Activated CD4-positive, alpha-beta T cell treated with anti-CD3 and anti-CD28 coated beads, Interleukin-2, amount 50 U/mL, for 48 hours (primary cell): ENCODE measurements at places on chromosomes 16 and 17.

GRCh38 chr16:69005641-69006355 lies 99.7 kb upstream of the HAS3 start:
- DNase-seq: no peak

GRCh38 chr16:89332902-89333245 lies 115.4 kb downstream of the ZNF778 start:
- DNase-seq: no peak

- DNase-seq: no peak
Observed at GRCh38 chr16:81841722-81842121, 62.6 kb downstream of the PLCG2 start.

GRCh38 chr17:60351012-60351695 lies 40.8 kb downstream of the USP32 start:
- no peak for DNase-seq

GRCh38 chr16:51621610-51622009 lies 470.5 kb upstream of the SALL1 start:
- no peak for DNase-seq

GRCh38 chr17:12665263-12666210 lies at the start of gene MYOCD:
MYOCD (plus strand) TSS chr17:12665890; CDS start chr17:12666189, 299 bp downstream.
- no peak for DNase-seq

GRCh38 chr17:22512997-22513538 lies 820.7 kb downstream of the KCNJ18 start:
- no peak for DNase-seq

DNA sequence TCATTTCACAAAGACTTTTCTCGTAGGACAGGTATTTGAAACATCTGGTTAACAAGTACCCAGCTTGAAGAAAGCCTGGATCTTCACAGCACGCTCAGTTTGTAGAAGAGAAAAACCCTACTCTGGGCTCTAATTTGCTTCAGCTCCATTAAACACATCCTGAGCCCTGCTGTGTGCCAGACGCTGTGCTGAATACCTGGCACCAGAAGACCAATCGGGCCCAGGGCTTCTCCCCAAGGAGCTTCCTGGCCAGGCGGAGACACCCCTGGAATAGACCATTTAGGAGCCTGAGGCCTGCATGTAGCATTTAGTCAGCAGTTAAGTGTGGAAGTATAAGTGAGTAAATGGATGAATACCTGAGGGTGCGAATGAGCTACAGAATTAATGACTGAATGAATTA lies 8.9 kb upstream of the ABAT start:
- no peak for DNase-seq

GRCh38 chr17:72813481-72813880 lies 279.0 kb downstream of the SLC39A11 start:
- DNase-seq: no peak

DNA sequence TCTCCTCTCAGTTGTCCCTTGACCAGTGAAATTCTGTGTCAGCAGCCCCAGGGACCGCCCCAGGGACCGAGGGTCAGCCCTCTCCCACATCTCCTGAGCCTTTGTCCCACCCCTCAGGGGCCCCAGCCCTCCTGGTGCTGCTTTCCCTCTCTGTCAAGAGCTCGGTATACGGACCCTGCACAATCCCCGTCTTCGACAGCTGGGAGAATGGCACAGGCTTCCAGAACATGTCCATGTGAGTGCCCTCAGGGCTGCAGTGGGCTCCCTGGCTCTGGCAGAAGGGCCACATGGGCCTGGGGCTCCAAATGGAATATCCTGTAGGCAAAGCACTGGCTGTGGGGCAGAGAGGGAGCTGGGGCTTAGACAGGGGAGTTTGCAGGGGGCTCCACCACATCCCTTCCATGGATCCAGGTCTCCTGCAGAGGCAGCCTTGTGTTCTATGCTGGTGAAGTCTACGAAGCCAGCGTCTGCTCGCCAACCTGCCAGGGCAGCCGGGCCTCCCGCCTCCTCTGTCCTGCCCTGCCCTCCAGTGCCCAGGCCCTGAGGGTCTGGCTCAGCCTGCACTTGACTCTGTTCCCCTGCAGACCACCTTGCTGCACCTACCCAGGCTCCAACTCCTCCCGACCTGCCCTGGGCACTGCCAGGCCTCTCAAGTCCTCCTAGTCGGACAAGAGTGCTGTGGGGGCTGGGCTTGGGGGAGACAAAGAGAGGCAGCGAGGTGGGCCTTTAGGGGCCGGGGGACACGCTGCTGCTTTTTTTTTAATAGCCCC lies 28.0 kb downstream of the ADGRG5 start:
- no peak for DNase-seq

GRCh38 chr17:44159519-44160210 lies 10.8 kb upstream of the ASB16 start:
- peak; percentile 29 for DNase-seq

GRCh38 chr16:22973522-22973921 lies 159.6 kb downstream of the HS3ST2 start:
- DNase-seq: no peak

DNA sequence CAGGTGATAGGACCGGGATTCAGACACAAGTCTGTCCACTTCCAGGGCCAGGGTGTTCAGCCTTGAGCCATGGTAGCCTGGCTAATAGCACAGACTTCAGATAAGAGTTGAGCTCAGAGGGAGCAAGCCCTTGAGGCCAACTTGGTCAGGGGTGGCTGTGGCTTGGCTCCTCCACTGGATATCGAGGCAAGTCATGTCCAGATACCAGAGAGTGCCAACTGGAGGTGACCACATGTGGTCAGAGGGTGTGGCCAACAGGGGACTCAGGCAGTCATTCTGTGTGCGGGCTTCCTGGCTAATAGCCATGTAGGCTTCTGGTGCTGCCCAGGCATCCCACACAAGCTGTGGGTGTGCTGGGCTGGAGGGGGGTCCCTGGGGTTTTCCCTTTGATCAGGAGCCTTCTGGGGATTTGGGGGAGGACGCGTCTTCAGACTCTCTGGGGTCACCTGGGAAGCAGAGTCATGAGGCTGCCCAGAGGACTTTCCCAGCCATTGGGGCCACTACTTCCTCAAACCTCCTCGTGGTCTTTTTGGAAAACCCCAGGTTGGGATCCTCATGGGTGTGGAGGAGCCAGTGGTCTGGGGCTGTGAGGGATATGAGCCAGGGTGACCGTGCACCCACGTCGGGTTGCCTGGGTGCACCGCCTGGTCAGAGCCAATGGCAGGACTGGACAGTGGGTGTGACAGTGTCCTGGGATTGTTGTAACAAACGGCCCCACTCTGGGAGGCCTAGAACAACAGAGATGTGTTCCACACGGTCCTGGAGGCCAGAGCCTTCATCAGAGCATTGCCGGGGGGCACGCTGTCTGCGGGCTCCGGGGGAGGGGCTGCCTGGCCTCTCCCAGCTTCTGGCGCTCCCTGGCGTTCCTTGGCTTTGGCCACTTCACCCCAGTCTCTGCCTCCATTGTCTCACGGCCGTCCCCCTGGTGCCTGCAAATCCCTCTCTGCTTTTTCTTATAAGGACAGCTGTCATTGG lies 25.0 kb downstream of the COX4I1 start:
- no peak for DNase-seq

- DNase-seq: peak; percentile 11
Observed at GRCh38 chr17:39026980-39027451, 59.8 kb upstream of the FBXO47 start.
